Activated CD4-positive, alpha-beta T cell treated with anti-CD3 and anti-CD28 coated beads, Interleukin-2, amount 50 U/mL, for 4 hours (primary cell): ENCODE measurements at places on chromosomes 11 and 22.

DNA sequence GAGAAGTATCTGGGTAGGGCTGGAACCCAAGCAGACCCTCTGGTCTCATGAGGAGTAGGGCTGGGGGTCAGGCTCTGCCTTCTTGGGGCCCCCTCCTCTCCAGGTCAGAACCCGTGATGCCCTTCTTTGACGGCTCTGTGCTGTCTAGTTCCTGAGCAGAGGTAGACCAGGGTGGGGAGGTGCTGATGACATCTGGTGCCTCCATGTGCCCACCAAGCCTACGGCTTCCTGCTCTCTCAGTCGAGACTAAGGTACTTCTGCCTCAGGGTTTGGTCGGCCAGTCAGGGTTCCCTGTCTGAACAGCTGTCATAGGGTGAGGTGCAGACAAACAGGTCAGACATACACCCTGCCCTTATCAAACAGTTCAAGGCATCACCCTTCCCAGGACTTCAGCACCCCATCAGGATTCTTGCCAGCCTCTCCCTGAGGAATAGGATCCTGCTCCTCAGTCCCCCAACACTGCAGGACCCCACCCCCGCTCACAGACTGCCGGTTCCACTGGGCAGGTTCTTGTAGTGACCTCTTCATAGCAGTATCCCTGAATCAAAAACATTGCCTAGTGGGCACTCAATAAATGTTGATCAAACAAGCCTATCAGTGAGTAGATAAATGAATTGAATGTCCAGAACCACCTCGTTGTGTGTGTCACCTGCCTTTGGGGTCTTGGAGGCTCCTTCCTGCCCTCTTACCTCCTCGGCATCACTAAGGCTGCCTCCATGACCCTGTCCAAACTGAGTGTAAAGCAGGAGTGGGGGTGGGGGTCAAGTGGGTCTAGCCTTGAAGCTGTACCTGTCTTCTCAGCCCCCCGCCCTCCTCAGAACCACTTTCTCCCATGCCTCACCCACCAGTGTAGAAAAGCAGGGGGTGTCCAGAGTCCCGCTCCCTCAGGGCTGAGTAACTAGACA is 158.2 kb downstream of the BUD13 start:
- DNase-seq = no peak

DNA sequence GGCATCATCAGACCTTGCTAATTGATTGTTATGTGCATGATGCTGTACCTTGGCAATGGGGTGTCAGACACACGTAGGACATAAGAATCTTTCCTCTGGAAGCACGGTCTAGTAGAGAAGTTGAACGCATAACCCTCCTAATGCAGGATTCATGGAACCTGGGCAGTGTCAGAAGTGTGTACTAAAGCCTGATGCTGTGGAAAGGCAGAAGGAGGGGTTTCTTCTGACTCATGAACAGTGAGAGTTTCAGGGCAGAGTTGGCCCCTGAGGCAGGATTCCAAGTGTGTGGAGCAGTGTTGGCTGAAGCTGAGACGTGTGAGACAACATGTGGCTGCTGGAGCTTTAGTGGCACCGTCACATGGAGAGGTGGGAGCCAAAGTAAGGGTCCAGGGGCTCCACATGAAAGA is 3.5 kb downstream of the PANX1 start:
- DNase-seq = no peak

GRCh38 chr11:43943931-43944751 is 1.7 kb downstream of the C11orf96 start:
- no peak for DNase-seq

DNA sequence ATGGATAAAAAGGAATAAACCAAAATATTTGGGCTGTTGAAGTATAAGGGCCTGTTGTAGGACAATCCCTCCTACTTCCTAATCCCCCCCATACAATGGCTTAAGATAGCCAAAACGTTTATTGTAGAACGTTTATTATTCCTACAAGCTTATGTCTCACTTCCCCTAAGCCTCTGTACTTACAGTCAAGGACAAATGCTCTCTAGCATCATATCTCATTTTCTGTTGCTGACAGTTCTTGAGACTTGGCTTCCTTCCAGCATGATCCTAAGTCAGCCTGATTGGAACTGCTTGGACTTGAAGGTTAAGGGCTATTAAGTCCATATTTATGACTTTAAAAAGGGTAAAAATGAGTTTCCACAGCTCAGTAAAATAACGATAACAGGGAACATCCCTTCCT is 8.8 kb downstream of the MISFA start:
- DNase-seq = no peak

GRCh38 chr11:77547863-77548551 is 41.7 kb upstream of the AQP11 start:
- no peak for DNase-seq

GRCh38 chr11:74444173-74444826 is 23.0 kb downstream of the KCNE3 start:
- no peak for DNase-seq

GRCh38 chr11:38014405-38014804 is 1416.4 kb upstream of the RAG2 start:
- no peak for DNase-seq

GRCh38 chr22:30436196-30436595 is 10.6 kb downstream of the MTFP1 start:
- DNase-seq = no peak
